ENCODE measurements at places on chromosomes 3 and 15.

GRCh38 chr15:82098674-82099073, 52.9 kb upstream of the MEX3B start:
- DNase-seq, result no peak

- DNase-seq, result no peak
These were observed 193.2 kb downstream of the CLSTN2 start for GRCh38 chr3:140128217-140128616.

- no peak for DNase-seq
These were observed 21.4 kb downstream of the RAB27A start for GRCh38 chr15:55268176-55268695.

DNA sequence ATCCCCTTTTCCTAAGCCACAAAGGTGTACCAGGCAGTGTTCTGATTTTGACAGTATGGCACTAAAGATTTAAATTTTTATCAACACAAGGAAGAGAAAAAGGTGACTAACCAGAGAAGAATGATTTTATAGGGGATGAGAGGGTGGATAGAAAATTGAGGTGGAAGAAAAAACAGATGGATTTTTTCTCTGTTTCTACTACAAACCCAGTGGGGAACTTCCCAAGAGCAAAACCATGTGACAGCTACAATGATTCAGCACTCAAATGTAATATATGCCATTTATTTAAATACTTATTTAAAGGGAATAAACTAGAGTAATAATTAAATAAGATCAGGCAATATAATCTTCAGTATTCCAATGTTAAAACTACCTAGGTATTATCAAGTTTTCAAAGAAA, 11.1 kb downstream of the DCUN1D1 start:
- DNase-seq, result no peak

DNA sequence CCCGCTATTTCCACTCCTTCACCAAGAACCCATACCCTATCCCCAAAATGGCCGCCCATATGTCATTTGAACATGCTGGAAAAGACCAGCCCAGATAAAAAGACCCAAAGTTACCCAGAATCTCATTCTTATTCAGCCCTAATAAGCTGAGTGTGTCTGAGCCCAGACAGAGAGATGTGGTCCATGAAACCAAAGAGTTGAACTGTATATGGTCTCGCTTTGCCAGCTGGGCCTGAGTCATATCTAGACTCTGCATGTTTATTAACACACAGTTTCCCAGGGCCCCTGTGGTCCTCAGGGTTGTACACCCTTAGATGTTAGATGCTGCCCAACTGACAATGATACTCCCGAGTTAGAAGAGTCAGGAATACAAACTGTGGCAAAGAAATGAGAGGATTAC, 201.9 kb upstream of the STRIT1 start:
- DNase-seq, result no peak

DNA sequence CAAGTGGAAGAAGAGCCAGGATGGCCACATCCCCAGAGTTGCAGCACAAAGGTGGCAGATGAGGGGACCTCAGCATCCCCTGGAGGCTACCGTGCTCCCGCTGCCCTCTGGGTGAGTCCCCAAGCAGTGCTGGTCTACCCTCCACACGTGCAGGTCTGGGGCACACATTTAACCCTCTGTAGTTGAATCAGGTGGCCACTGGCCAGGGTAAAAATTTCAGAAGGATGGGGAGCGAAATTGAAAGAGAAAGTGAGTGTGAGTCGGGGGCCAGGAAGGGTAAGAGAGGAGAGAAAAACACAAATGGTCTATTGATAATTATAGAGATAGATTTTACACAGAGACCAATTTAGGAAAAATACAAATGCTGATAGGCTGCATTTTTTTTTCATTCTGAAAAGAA, 139.5 kb upstream of the EIF1B start:
- no peak for DNase-seq

- no peak for DNase-seq
These were observed 407.2 kb upstream of the TPRG1 start for GRCh38 chr3:188764609-188765008.

GRCh38 chr3:8555725-8556472, 54.3 kb downstream of the LMCD1 start:
- no peak for DNase-seq

- no peak for DNase-seq
These were observed 210.7 kb upstream of the DPH6 start for GRCh38 chr15:35756623-35757022.

DNA sequence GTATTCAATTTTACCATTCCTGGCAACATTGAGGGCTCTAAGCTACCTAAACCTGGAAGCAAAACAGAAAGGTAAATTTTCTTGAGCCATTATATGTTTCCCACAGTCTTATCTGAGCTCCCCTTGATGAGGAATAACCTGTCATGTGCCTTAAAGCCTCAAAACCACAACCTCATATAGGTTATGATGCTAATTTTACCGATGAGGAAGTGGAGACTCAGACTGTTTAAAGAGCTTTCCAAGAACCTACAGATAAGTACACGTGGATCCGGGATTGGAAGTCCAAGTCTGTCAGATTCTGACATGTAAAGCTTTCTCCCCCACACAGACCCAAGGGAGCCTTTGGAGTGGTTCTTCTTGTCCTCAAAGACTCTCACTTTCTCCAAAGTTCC, 140.5 kb downstream of the SEMA6D start:
- DNase-seq, result no peak

DNA sequence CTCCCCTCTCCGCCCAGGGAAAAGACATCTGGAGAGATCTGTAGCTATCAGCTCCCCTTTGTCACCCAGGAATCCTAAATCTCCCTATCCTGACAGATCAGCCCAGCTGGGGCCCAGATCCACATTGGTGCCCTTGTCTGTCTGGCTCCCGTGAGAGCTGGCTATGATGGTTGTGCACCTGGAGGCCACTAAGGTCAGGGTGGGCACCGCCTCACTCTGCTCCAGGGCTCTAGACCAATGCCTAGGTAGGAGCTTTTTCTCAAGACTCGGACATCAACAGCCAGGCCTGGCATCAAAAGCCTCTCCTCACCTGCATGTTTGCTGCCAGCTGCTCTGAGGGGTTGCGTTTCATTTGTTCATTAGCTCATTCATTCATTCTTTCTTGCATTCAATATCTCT, 142.7 kb downstream of the SMAD6 start:
- no peak for DNase-seq

DNA sequence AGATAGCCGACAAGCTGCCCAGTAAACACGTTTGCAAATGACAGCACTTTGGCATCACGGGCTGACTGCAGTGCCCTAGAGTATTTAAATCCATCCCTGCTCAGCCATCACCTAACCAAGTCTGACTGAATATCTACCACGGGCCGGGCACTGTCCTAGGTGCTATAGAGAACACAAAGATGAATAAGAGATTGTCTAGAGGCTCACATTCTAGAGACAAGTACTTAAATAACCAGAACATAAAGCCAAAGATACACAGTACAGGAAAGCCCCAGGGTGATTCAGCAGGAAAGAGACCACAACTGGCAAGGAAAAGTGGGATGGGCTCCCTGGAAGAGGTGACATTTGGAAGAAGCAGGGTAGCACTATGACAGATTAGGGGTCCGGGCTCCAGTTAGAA, 103.5 kb downstream of the MYLK start:
- DNase-seq, result no peak

- no peak for DNase-seq
These were observed 24.7 kb downstream of the LYSMD4 start for GRCh38 chr15:99708563-99708962.

DNA sequence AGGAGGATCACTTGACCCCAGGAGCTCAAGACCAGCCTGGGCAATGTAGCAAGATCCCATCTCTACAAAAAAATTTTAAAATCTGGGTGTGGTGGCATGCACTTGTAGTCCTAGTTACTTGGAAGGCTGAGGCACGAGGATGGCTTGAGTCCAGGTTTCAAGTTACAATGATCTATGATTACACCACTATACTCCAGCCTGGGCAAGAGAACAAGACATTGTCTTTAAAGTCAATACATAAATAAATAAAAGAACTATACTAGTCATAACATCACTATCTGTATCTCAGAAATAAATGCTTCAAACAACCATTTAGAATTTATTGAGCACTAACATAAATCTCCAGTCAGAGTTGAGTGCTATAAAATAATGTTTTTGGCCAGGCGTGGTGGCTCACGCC, 8.5 kb upstream of the PHLDB2 start:
- DNase-seq, result no peak

- DNase-seq, result no peak
These were observed 84.8 kb downstream of the PPCDC start for GRCh38 chr15:75107908-75108838.

DNA sequence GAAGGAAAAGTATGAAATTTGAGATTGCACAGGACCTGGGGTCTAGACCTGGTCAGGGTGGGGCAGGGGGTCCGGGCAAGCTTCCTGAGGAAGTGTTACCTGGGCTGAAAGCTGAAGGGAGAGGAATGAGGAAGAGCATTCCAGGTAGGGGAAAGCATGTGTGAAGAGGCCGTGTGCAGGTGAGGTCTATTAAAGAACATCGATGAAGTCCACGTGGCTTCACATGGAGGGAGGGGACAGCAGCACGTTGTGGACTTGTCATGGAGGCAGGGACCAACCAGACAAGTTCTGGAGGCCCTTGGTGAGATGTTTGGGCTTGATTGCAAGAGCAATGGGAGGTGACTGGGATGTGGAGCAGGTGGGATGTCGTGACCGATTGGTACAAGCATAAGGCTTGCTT, 47.1 kb downstream of the IDH2 start:
- no peak for DNase-seq

DNA sequence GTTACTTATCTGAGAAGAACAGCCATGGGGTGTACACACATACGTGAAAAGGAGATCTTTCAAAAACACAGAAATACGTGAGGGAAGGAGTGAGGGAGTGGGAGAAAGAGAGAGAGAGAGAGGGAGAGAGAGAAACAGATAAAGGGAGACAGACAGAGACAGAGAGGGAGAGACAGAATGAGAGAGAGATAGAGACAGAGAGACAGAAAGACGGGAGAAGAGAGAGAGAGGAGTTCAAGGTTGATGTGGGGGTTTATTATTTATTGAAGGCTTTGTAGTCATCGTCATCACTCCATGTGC, 64.0 kb downstream of the CHST2 start:
- DNase-seq, result no peak

DNA sequence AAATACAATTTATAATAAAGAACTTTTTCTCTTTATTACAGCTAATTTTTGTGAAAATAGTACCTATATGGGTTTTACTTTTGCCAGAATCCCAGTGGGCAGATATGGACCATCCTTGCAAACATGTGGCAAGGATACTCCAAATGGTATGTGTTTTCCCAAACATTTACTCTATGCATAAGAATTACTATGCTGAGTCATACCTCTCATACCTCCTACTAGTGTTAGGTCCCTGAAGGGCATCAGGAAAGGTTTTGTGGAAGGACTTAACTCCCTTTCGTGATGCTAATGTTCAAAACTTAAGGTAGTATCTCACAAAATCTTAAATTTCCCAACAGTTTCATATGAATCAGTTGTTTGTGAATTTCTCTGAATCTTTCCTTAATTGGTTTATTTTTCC, 21.3 kb downstream of the ADGRG7 start:
- no peak for DNase-seq

DNA sequence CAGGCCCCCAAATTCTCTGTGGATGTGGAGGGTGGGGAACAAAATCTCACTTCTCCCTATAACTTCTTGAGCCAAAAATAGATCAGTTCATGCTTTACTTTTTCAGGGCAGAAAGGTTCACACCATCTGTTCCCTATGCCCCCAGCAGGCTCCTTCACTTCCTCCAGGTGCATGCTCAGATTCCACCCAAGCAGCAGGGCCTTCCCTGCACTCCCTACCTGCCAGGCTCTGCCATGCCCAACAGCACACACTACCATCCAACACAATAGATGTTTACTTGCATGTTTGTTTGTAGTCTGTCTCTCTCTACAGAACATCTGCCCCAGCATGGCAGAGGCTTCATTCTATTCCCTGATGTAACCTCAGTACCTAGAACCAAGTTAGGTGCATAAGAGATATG, 43.3 kb downstream of the GABRB3 start:
- DNase-seq, result no peak

GRCh38 chr3:197132916-197133530, 103.4 kb upstream of the MELTF start:
- DNase-seq, result no peak

DNA sequence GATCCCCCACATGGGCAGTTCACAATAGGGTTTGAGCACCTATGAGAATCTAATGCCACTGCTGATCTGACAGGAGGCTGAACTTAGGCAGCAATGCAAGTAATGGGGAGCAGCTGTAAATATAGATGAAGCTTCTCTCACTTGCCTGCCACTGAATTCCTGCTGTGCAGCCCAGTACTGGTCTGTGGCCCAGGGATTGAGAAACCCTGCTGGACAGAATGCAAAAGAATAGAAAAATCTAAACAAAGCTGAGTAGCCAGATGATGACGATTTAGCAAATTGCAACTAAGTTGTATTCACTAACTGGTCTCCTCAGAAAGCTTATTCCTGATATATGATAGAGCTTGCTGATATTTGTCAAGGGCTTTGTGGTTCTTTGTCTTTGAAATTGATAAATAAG, 34.3 kb upstream of the APH1B start:
- no peak for DNase-seq

- no peak for DNase-seq
These were observed 88.9 kb downstream of the PTPRG start for GRCh38 chr3:61650276-61650675.

- DNase-seq, result no peak
These were observed 339.9 kb upstream of the RGMA start for GRCh38 chr15:93428807-93429351.

DNA sequence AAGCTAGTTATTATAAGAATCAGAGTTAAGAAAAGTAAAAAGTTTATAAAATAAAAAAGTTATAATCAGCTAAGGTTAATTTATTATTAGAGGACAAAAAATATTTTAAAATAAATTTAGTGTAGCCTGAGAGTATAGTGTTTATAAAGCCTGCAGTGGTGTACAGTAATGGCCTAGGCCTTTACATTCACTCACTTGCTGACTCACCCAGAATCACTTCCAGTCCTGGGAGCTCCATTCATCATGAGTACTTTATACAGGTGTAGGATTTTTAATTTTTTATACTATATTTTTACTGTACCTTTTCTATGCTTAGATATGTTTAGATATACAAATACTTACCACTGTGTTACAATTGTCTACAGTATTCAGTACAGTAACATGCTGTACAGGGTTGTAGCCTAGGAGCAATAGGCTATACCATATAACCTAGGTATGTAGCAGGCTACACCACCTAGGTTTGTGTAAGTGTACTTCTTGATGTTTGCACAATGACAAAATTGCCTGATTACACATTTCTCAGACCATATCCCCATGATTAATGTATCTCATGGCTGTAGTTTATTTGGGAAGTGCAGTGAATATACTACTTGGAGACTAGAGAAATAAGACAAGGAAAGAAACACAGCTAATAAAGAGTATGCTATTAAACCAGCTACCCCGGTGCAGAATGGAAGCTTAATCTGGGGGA, 101.9 kb upstream of the GALNT15 start:
- DNase-seq, result no peak

DNA sequence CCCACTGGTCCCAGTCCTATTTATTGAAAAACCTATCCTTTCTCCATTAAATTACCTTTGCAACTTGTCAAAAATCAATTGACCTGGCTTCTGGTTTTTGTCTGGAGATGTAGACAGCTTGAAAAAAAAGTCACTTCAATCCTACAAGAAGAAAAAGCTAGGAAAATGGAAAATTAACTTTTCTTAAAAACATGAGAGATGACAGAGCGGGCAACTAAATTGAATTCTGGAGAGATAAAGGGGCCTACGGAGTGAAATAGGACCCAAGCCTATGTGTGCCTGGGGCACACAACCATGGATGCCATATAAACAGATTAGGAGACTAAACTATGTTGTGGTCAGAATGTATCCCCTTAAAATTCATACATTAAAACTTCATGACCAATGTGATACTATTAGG, 363.3 kb upstream of the SLCO3A1 start:
- no peak for DNase-seq

- no peak for DNase-seq
These were observed 84.9 kb downstream of the ARNT2 start for GRCh38 chr15:80489030-80489594.

All from cortex of kidney (tissue), 1 donor.